Karpas-422 (cell line): ENCODE measurements at places on chromosomes 7 and 10. TPM values are rescaled to one million over a fixed set of nuclear protein-coding genes. Genes with fewer than 3 reads are reported as not detected.

DNA sequence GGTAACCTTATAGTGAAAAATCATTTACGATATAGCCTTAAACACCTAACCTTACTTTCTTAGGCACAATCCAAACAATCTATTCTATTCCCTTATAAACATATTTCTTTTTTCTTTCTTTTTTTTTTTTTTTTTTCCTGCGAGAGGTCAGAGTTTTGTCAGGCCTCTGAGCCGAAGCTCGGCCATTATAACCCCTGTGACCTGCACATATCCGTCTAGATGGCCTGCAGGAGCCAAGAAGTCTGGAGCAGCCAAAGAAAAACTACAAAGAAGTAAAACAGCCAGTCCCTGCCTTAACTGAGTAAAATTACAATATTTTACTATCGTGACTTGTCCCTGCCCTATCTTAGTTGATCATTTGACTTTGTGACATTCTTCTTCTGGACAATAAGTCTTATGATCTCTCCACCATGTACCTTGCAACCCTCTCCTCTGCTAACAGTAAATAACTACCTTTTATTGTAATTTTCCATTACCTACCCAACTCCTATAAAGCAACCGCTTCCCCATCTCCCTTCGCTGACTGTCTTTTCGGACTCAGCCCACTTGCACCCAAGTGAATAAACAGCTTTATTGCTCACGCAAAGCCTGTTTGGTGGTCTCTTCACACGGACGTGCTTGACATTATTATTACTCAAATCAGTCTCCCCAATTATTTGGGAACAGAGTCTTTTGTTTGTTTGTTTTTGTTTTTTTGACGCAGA is 64.5 kb downstream of the AOAH start:
- no peak for DNase-seq

- no peak for DNase-seq
These were observed 34.0 kb upstream of the DNMBP start for GRCh38 chr10:100043796-100044195.

DNA sequence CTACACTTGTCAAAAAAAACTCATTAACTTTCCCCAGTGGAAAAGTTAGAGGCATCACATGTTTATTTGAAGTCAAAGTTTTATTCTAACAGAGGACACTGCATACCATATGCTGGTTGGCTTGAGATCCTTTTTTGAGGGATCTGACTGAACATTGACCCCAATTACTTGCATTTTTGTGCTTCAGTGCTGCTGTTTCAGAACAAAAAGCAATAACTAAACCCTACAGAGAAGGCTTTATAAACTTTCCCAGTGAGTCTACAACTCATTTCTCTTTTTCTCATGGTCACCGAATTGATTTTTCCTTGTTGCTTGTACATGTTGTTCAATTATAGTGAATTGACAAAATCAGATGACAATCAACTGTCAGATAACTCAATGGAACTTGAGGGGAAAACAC is 69.3 kb upstream of the PHYHIPL start:
- DNase-seq, result no peak

DNA sequence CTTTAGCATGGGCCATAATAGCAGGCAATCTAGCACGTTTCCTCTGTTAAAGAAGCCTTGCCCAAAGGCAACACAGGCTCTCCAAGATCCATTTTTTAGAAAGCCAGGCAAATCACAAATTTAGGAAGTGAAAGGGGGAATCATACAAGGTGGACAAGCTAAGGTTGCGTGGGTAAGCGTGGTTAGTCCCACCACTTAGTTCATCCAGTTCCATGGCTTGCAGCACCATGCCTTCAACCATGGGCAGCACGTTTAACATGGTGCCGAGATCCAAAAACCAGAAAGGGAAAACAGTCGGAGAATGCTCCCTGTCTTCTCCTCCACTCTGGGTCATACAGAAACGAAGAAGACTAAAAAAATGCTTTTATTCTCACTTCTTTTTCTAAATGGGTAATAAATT is 234.4 kb upstream of the IMMP2L start:
- peak; percentile 52 for DNase-seq

GRCh38 chr7:41588341-41588740 is 114.5 kb downstream of the INHBA start:
- DNase-seq, result no peak

- no peak for DNase-seq
These were observed 45.6 kb downstream of the PDIA4 start for GRCh38 chr7:148982654-148983199.

DNA sequence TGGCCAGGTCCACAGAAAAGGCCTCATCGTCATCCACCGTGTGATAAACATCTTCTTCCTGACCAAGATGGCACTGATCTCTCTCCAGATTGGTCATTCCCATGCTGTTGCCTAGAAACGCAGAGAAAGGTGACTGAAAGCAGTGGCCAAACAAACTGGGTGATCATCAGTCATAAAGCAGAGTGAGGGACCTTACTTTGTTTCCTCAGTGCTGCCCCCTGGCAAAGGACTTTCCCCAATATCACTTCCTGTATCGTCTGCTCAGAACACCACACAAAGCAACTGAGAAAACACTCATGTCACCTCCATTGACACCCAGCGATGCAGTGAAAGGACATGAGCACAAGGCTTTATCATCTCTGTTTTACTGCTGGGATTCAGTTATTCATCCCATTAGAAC is 40.0 kb upstream of the TM9SF3 start:
- DNase-seq, result peak; percentile 52

- DNase-seq, result no peak
These were observed at the start of gene ICA1 for GRCh38 chr7:8261711-8262695. Gene ICA1, minus strand, starts transcription at chr7:8262167. Its CDS starts 26,241 bp downstream, at chr7:8235926.

DNA sequence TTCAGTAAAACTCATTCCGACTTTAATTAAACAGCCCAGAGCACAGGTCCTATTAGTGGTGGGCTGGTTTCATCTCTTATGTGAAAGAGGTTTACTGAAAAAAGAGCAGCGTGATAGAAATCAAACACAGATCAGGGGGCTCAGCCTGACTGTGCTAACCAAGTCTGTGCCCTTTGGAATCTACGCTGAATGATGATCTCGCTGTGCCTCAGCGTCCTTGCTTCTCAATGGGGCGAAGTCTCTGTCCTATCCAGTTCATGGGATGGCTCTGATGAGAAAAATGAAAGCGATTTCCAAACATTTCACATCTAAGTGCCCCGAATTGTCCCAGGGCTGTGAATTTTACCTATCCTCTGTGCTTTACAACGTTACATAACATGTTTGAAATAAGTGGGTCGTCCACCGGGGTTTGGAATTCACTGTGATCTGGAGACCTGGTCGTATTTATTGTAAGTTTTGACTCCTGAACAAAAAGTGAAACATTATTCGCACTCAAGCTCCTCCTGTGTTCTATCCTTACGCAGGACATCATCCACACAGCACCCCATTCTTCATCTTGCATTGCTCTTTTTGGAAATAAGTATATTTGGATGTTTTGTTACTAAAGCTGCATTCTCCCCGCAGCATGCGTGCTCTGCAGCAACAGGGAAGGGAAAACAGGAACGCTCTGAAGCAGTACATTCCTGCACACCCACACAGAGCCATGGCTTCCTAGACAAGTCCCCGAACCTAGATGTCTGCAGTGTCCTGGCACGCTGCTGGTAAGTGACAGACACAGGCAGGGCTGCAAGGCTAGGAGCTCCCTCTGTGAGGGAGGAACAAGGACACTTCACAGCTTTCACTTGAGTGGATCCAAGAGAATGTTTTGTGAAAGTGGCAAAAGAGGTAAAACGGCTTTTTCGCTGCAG is 83.5 kb downstream of the SLC37A3 start:
- DNase-seq, result no peak

- peak; percentile 91 for DNase-seq
These were observed 81.7 kb downstream of the RNF216 start for GRCh38 chr7:5699467-5700384.

GRCh38 chr10:60894786-60895185 is 49.2 kb downstream of the RHOBTB1 start:
- DNase-seq, result no peak

- DNase-seq, result no peak
These were observed 25.5 kb downstream of the OGDHL start for GRCh38 chr10:49736564-49737113.

DNA sequence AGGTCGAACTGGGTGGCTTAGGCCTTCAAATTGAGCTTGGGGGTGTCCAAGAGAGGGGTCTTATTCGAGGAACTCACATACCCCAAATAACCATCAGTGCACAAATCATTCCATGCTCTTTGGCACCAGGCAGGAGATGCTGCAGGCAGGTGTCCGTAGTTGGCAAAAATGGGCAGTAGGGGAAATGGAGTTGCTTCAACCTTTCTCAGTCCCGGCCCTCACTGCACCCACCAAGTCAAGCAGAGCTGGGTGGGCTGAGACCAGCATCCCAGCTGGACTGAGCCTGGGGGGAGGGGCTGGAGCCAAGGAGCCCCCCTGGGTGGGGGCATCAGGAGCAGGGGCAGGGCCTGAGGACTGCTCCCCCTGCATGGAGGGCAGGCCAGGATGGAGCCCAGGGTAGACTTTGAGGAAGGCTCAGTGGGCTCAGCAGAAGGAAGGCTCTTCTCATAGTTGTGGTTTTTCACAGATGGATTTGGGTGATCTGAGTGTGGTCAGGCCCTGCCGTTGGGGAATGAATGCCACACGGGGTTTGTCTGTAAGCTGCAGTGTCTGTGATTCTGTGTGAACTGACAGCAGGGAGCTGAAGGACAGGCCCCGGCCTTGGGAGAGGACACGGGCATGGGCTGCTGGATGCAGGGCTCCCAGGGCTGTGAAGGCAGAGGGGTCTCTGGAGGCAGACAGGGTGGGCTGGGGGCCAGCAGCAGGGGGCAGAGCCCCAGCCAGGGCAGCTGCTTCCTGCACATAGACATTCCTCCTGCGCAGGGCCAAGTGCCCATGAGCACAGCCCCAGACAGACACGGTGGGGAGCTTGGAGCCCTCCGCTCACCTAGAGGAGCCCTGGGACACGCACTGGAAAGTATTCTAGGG is 144.5 kb downstream of the ADCY1 start:
- no peak for DNase-seq

DNA sequence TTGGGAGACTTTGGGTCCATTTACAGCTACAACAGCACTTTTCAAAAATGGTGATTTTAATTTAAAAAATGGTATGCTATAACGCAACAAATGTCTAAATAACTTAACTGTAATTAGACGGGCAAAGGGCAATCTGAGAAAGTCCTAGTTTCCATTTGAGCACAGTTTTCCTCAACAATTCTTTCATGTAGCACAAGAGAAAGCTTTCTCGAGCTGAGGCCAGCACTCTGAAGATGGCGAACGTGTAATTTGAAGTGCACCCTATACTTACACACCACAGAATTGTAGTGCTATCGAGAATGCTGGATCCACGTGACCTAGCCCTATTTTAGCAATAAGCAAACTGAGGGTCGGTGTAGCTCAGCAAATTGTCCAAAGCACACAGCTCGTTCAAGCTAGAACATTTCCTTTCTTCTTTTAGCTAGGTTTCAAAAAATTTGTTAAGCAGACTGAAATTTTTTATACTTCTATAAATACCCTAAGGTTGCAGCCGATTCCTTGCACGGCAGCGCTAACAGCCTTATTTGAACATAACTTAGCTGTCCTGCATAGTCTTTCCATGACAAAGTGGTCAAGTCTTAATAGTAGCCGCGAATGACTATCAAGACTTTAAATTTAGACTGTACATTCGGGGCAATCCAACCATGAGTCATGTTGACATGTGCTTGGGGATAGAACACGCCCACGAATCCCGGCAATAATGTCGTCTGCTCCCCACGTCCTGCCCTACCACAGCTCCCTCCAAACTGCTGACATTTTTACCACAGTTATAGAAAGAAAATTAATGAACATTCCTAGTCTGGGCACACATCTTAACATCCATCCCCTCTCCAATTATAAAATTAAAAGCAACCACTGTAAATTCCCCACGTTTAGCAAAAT is 10.0 kb downstream of the KLF6 start:
- no peak for DNase-seq

DNA sequence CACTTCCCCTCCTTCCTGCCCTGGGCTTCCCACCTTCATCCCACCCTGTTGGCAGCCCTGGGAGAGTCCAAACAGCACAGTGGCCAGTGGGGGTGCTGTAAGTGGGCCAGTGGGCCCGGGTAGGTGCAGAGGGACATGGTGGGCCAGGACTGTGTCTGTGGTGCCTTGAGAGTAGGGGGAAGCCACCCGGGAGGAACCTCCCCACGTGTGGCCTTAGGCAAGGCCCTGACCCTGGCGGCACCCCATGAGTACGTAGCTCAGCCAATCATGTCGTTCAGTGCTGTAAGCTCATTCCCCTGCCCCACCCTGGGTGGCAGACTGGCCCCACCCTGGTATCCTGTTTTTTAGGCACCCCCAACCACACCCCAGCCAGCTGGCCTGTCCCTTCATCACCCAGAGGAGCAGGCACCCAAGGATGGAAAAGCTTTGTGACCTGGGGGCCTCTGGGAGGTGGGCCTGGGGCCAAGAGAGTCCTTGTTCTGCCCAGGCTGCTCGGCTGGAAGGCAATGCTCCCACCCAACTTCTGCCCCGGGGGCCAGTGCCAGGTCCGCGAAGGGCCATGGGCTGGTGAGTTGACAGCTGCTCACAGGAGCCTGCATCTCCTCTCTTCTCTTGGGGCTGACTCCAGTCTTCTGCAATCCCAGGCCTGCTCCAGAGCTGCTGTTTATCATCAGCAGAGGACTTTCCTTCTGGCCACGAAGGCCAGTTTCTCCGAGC is 41.6 kb downstream of the TSPAN15 start:
- no peak for DNase-seq

The AKR1B1 gene
- 58.4 and 96.2 TPM in 2 replicates for total RNA-seq

The SYT15B gene
- total RNA-seq, result 0.11 TPM in 1 of 2 replicates, not detected in the other

The CYP3A7 gene
- not detected in 2 replicates for total RNA-seq

The PDE6C gene
- not detected in 2 replicates for total RNA-seq

The H2BK1 gene
- total RNA-seq, result not detected in 2 replicates

The SPAM1 gene
- total RNA-seq, result not detected in 2 replicates
